ENCODE measurements at places on chromosomes 3 and 15.

GRCh38 chr3:46162975-46163555 is 45.0 kb downstream of the CCR1 start:
- DNase-seq, result peak; percentile 51

- no peak for DNase-seq
Observed at GRCh38 chr15:41659855-41660234, 360 bp upstream of the MGA start.

- no peak for DNase-seq
Observed at GRCh38 chr3:124660599-124660998, 69.7 kb upstream of the UMPS start.

DNA sequence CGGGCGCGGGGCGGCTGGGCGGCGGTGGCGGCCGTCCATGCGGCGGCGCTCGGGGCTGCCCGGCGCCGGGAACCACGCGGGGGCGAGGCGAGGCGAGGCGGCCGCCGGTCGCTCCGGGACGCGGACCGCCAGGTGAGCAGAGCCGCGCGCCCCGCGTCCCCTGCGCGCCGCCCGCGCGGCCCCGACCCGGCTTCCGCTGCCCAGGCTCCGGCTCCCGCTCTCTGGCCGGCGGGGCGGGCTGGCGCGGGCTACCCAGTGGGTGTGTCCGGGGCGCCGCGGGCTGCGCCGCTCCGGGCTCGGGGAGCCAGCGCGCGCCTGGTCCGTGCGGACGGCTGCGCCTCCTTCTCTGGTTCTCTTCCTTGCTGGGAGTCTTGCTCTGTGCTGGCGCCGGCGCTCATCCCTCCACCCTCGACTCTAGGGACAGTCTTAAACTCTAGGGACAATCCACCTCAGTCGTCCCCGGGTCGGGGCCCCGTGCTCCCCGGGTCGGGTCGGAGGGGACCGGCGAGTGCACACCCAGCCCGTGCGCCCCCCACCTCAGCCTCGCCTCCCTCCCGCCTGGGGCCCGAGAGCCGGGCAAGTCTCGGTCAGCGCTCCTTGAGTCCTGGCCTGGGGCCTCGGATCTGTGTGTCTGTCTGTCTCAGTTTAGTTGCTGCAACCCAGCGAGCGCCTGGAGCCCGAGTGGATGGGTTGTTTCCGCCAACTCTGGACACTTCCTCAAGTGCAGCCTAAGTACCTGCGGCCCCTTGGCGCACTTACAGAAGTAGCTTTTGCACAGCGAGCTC is 488 bp downstream of the THSD4 start:
- DNase-seq, result peak; percentile 83

GRCh38 chr3:167166594-167167253 is 213.4 kb downstream of the ZBBX start:
- DNase-seq, result no peak

GRCh38 chr15:70271422-70272088 is 173.8 kb upstream of the TLE3 start:
- peak; percentile 69 for DNase-seq

DNA sequence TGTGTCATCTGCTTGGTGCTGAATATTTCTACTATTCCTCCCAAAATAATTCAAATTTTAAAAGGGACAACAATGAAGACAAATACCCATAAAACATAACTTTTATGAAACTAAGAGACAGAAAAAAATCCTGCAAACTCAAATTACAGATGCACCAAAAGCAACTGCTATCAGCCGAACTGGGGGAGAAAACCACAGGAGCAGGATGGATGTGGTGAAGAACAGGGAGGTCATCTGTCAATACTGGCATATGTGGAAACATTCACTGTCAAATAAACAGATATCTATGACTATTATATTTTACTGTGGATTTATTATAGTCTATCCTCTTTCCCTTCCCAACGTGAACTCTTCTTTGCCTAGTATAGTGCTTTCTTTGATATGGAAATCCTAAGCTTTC is 53.3 kb upstream of the CPOX start:
- DNase-seq, result no peak

DNA sequence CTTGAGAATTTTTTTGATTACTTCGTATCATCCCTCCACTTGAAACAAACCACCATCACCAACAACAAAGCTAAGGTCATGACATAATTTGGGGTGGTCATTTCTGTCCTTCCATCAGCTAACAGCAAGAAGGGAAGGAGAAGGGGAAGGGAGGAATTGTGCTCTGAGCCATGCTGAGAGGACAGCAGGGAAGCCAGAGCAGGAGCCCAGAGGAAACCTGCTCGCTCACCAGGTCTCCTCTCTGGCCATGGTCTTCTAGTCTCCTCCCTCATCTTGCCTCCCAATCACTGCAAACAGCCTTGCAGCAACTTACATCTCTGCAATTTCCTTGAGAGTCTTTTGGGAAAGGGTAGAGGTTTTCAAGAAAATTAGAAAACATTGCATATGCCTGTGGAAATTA is 196.7 kb downstream of the SSR3 start:
- no peak for DNase-seq

DNA sequence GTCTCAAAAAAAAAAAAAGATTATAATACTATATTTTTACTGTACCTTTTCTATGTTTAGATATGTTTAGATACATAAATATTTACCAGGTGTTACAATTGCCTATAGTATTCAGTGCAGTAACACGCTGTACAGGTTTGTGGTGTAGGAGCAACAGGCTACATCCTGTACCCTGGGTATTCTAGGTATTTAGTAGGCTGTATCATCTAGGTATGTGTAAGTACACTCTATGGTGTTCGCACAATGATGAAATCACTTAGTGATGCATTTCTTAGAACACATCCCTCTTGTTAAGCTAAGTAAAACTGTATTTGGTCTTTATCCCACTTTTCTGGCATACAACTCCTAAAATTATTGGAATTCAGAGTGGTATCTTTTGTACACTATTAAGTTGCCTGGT is 77.8 kb downstream of the CDC25A start:
- DNase-seq, result no peak

GRCh38 chr15:34038023-34038870 is 757 bp downstream of the AVEN start:
- peak; percentile 74 for DNase-seq

GRCh38 chr3:44659434-44659833 is 10.9 kb downstream of the ZNF35 start:
- DNase-seq, result no peak

DNA sequence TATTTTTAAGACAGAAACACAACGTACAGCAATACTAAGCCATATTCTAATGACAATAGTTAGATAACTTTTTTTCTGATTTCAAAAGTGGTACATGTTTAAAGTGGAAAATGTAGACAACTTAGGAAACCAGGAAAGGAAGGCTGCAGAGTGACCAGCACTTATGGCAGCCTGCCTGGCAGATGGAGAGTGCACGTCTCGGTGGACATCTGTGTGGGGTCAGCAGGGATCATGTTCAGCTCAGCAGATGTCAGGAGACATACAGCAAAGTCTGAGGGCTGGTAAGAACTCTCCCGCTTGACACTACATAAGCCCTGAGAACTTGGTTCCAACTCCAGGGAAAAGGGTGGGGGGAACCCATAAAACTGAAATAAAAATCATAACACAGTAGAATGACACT is 128.6 kb upstream of the ADPGK start:
- DNase-seq, result no peak

DNA sequence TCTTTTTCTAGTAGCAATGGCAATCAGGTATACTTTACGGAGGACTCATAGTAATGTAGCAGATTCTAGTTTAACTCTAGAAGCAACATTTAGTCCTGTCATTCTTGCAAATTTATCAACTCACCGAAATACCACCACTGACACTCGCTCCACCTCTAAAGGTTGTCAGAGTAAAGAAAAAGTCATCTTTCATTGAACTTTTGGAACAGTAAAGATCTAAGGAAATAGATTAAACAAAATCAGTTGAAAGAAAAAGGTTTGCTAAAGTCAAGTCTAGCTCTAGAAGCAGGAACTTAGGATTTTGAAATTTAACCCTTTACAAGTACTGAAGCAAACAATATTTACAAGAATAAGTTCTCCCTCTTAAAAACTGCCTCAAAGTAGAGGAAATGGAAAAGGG is 8.7 kb downstream of the ATP8B4 start:
- DNase-seq, result no peak

- DNase-seq, result peak; percentile 53
Observed at GRCh38 chr3:138862531-138862923, 27.8 kb upstream of the PIK3CB start.

DNA sequence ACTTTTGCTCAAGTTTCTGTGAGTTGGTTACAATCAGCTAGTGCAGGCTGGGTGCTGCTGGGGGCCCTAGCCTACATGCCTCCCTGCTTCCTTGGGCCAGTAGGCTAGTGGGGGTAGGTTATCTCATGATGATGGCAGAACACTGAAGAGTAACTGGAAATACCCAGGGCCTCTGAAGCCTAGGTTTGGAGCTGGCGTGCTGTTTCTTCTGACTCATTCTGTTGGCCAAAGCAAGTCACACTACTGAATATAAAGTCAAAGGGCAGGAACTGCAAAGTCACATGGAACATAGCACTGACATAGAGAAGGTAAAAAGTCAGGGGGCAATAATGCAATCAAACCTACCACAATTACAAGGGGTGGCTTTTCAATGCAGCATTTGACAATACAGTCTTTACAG is 34.5 kb downstream of the RASGRP1 start:
- no peak for DNase-seq

GRCh38 chr3:43728947-43729346 is 38.2 kb downstream of the ABHD5 start:
- DNase-seq, result no peak

- DNase-seq, result no peak
Observed at GRCh38 chr3:127551178-127551577, 39.4 kb downstream of the TPRA1 start.

DNA sequence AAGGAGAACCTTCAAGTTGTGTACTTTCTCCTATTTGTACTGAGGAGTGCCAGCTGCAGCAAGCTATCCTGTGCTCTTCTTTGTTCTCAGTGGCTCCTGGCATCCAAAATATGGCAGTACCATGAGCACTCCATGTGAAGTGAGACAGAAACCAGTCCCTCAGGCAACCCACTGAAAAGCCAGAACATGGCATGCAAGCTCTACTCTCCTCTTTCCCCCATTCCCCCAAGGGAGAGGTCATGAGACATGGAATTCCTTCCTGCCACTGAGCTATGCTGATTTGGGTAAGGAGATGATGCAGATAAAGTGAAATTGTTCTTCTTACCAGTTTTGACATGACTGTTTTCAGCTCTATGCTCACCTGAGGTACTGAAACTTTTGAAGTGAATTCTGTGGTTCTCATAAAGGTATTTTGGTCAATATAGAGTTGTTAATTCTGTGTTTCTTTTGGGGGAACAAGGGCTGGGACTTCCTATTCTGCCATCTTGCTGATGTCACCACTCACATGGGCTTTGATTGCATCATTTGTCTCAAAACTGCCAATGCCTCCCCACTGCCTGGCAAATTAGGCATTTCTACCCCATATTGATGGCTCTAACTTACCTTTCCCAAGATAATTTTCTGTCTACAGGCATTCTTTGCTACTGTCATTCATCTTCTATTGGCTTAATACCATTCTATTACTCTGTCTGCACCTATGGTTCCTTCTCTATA is 22.8 kb upstream of the CEP152 start:
- no peak for DNase-seq

- no peak for DNase-seq
Observed at GRCh38 chr3:40170395-40170794, 139.1 kb upstream of the EIF1B start.

- no peak for DNase-seq
Observed at GRCh38 chr15:56774356-56774755, 41.0 kb upstream of the ZNF280D start.

- no peak for DNase-seq
Observed at GRCh38 chr3:188220097-188220788, 66.3 kb downstream of the LPP start.

- no peak for DNase-seq
Observed at GRCh38 chr3:78690766-78691165, 1077.0 kb downstream of the ROBO1 start.

GRCh38 chr3:187943677-187944389 is 198.6 kb upstream of the BCL6 start:
- peak; percentile 90 for DNase-seq

- no peak for DNase-seq
Observed at GRCh38 chr3:150148227-150148626, 177.5 kb upstream of the PFN2 start.

DNA sequence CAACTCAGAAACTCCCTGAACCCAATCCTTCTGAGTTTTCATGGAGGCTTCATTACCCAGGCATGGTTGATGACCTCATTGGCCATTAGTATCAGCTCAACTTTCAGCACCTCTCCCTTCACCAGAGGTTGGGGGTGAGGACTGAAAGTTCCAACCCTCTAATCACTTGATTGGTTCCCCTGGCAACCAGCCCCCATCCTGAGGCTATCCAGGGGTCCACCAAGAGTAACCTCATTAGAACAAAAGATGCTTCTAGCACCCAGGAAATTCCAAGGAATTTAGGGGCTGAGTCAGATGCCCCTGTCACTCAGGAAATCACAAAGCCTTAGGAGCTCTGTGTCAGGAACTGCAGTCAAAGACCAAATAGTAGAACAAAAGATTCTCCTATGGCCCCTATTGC is 43.8 kb downstream of the ADAMTSL3 start:
- DNase-seq, result no peak

DNA sequence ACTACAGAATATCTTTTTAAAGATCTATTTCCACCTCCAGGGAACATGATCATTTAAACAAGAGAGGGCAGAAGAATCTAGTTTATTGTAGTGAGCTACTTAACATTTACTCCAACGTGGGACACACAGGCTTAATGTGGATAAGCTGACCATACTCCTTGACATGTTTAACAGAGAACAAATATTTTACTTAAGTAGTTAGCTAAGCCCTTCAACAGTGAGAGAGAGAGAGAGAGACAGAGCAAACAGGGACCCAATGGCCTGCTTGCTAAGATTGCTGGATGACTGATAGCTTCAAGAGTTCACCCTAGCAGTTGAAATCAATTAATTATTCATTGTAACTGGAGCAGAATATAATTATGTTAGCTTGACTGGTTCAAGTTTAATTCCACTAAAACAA is 158.6 kb downstream of the ADAM10 start:
- no peak for DNase-seq

GRCh38 chr3:7393944-7394605 is 533.2 kb downstream of the GRM7 start:
- no peak for DNase-seq

GRCh38 chr3:13262493-13263211 is 157.5 kb downstream of the NUP210 start:
- DNase-seq, result no peak

GRCh38 chr15:63166219-63166618 is 8.9 kb upstream of the RPS27L start:
- peak; percentile 37 for DNase-seq

DNA sequence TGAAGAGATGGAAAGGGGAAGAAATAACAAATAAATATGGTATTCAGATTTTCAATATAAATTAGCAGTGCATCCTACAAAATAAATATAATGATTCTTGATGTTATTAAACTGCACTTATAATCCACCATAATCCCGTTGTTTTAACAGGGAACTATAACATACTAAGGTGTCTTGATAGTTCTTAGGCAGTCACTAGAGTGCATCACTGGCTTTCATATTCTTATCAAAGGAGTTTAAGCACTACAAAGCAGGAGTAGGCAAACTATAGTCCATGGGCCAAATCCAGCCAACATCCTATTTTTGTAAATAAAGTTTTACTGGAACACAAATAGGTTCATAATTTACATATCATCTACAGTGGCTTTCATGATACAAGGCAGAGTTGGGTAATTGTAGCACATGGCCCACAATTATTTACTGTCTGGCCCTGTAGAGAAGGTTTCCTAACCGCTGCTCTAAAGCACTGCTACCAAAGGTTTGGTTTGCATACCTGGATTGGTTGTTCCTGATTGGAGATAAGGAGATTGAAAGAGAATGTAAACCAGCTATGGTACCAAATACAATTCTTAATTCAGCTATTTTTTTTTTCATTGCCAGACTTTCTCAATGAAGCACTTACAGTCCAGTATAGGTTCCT is 104.3 kb downstream of the ZNF280D start:
- no peak for DNase-seq
